ENCODE measurements at places on chromosomes 6 and 20.

GRCh38 chr6:72857791-72858585 lies 236.1 kb downstream of the KCNQ5 start:
- DNase-seq: no peak

DNA sequence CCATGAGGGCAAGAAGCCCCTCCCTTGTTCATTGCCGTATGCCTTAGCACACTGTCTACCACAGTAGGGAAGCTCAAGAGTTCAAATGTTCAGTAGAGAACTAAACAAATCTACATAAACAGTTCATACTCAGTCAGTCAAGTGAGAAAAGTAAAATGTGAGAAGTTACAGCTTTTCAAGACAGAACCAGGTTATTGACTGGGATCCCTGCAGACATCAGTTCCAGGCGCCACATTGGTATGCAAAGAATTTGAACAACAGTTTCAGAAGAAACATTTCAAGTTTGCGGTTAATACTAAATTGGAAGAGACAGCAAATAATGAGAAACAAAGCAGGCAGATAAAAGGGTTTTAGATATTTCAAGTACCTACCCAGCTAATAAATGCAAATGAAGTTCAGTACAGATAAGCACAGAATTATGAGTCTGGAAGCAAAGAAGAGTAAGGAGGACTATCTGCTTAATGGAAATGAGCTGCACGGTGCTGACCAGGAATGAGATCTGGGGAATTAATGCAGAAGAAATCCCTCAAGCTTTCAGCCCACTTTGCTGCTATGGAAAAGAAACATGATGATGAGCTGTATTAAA lies 246.2 kb downstream of the HACE1 start:
- DNase-seq: no peak

DNA sequence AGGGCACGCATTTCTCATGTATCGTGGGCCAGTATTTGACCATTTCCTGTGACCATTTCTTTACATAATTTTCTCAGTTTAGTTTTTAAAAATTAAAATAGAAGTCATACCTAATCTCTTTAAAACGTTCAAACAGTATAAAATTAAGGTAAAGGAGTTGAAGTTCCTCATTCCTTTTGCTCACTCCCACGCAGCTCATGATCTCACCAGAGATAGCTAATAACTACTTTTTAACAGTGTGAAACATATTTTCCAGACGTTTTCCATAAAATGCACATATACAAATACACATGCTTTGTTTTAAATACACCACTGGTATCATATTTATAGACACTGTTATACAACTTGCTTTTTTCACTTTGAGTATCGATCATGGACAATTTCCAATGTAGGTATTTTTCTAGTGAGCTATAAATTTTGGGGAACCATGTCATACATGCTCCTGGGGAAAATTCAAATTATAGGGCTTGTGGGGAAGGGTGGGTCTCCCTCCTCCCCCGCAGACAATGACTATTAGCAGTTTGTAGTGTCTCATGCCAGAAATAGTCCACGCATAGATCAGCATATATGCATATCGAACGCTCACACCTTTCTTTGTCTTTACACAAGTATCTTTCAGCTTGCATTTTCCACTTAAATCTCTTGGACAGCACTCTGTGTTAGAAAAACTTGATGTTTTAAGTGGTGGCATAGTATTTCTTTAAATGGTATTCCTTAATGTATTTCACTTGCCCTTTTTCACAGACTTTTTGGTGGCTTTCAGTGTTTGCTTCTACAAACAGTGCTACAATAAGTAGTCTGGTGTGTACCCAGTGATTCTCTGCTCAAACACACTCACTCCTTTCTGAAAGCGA lies 145.5 kb upstream of the ZNF217 start:
- no peak for DNase-seq

DNA sequence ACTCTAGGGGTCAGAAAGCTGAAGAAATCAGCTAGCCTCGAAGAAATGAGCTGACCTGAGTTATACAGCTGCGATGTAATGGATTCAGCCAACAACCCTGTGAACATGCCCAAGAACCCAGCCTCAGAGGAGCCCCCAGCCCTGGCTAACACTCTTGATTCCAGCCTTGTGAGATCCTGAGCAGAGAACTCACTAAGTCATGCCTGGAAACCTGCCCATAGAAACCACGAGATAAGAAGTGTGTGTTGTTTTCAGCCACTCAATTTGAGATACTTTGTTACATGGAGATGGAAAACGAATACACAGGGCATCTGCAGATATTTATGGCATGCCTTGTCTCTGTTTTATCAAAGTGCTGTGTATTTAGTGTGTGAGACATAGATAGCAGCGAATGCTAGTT lies 265.2 kb downstream of the QKI start:
- no peak for DNase-seq

DNA sequence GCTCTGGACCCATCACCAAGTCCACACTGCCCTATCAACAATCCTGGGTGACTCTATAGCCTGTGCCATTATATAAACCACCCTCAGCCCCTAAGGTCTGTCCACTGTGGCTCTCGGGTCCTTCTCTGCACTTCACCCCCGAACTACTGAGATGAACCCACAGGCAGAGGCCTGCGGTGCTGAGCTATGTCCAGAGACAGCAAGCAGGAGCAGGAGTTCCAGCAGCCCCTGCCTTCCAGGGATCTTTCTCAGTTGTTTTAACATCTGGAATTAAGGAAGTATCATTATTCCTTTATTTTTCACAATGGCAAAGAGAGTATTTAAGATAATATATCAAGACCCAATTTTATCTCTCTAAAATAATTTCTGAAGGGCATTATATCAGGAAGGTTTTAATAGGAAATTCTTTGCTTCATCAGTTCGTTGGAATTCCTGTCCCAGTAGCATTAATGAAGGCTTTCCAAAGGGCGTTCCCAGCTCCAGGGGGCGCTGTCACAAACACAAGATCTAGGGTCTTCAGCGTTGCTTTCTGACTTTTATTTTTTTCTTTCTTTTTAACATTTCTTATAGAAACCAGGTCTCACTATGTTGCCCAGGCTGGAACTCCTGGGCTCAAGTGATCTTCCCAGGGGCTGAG lies 27.3 kb downstream of the RRBP1 start:
- DNase-seq: no peak

DNA sequence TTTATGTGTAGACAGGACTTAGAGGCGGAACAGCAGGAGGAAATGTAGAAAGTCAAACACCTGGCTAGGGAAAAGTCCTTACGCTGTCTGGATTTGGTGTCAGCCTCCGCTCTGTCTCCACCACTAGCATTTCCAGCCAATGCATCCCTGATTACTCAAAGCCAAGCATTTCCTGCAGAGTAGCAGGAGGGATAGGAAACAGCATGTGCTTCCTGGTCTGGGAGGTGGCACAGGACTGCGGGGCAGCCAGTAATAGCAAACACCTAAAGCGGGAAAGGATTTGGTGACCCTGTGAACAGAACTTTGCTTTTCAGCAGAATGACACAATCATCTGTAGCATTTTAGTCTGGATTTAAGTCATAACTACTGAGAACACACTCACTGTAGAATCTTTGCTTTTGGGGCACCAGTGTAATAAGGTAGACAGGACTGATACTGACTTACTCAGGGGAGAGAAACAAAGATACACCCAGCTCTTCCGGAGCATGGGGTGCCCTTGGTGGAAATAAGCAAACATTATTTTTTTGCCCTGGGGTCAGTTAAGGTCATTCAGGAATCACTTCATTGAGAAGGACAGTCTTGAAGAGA lies 133.3 kb upstream of the AHI1 start:
- DNase-seq: no peak

GRCh38 chr6:100704961-100705360 lies 176.2 kb downstream of the ASCC3 start:
- DNase-seq: no peak

- DNase-seq: no peak
These were observed 14.2 kb upstream of the FOXQ1 start for GRCh38 chr6:1297746-1298145.

GRCh38 chr6:29531668-29532067 lies 27.9 kb downstream of the UBD start:
- no peak for DNase-seq

GRCh38 chr6:48691420-48691819 lies 580.4 kb upstream of the PTCHD4 start:
- DNase-seq: no peak

GRCh38 chr6:34143884-34144580 lies 1.9 kb downstream of the GRM4 start:
- no peak for DNase-seq

GRCh38 chr6:41288030-41288753 lies 1.7 kb upstream of the TREM1 start:
- DNase-seq: no peak

DNA sequence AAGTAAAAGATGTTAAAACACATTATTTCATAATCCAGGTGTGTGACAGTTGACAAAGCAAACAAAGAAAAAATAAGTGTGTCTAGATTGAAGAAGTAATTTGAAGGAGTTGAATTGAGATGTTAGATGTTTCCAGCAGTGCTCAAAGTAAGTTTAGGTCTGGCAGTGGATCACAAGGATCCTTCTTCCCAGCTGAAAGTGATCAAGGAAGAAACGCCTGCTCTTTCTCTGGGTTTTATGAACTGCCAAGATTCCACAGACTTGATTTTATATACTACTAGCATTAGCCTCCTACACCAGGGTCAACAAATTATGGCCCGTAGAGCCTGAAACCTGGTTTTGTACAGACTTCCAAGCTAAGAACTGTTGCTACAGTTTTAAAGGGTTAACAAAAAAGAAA lies 30.3 kb downstream of the STX7 start:
- DNase-seq: no peak

- no peak for DNase-seq
These were observed 230.8 kb downstream of the CD83 start for GRCh38 chr6:14348389-14348788.

DNA sequence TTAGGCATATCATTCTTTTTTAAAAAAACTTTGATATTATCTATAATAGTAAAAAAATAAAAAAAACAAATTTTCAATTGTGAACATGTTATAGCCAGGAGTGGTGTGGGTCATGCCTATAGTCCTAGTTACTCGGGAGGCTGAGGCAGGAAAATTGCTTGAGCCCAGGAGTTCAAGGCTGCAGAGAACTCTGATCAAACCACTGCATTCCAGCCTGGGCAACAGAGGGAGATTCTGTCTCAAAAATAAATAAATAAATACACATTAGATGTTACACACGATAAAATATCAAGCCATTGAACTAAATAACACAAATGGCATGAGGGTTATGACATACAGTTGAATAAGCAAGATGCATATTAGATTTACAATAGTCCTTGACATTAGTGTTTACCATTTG lies 27.9 kb upstream of the MYMX start:
- no peak for DNase-seq

DNA sequence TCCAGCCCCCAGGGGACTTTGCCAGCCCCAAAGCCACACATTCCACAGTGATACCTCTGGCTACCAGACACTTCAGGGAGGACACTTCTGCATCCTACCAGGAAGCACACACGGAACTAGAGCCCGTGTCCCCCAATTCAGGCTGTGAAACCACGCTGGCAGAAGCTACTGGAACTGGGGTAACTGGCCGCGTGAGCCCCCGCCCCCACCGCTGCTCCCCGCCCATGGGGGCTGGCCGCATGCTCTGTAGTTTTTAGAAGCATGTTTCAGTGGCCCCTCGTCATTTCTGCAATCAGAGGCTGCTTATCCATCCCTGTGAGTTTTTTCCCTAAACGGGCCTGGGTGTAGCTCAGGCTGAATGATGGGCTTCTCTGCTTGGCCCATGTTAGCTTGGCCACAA lies 28.7 kb upstream of the AAR2 start:
- DNase-seq: no peak

- no peak for DNase-seq
These were observed 67.0 kb downstream of the THBS2 start for GRCh38 chr6:169186496-169187169.

DNA sequence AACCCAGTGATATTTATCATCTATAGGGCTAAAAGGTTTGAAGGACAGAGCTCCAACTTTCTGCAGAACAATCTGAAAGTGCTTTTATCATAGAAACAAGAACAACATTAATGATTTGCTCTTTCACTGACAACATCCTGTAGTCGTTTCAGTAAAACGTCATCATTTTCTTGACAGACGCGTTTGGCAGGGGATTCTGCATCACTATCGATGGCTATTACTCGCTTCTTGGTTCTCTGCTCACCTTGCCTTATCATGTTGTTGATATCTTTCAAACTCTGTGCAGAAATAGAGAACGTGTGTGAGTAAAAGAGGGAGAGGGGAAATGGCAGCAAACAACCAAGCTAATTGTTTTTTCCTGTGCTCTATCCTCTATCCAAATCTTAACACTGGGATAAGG lies 47.1 kb upstream of the SAMHD1 start:
- no peak for DNase-seq
